ENCODE measurements at places on chromosomes 11 and 22. TPM values are rescaled to one million over a fixed set of nuclear protein-coding genes. Genes with fewer than 3 reads are reported as not detected.

GRCh38 chr11:91926965-91927364, 297.7 kb upstream of the FAT3 start:
- no peak overlapping the region for H3K27ac ChIP-seq
- H3K4me1 ChIP-seq = no peaks in the 10 kb centered on the region
- H3K4me3 ChIP-seq = no peak overlapping the region
- no peak for DNase-seq
- H3K36me3 ChIP-seq = no peaks in the 10 kb centered on the region

DNA sequence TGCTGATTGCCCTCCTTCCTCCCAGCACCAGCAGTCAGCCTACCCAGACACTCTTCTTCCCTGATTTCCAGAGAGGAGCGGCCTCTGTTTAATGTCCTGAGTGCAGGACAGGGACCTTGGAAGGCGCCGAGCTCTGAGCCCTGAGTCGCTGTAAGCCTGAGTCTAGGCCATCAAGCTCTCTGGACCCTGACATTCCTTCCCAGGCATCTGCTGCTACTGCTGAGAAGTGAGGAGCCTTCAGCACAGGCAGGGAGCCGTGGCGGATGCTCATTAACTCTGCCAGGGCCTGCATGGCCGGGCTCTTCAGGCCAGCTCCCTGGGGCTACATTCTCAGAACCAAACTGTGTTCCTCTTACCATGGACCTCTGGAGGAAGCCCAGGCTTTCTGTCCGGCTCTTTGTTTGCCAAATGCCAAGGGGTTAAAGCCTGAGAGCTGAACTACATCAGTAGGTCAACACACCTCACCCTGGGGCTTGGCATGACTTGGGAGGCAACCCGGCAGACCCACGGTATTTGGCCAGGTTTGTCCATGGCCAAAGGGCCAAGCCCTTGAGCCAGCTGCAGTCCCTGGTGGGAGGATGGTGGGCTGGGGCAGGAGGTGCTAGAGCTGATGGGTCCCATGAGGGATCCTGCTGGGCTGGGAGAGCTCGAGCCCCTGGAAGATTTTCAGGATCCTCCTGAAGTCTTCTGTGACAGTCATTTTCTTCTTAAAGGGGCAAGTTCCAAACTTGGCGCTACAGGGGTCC, 721.4 kb downstream of the BRD1 start:
- H3K4me1 ChIP-seq = no peaks in the 10 kb centered on the region
- DNase-seq = no peak
- H3K4me3 ChIP-seq = no peak overlapping the region
- no peaks in the 10 kb centered on the region for H3K36me3 ChIP-seq

DNA sequence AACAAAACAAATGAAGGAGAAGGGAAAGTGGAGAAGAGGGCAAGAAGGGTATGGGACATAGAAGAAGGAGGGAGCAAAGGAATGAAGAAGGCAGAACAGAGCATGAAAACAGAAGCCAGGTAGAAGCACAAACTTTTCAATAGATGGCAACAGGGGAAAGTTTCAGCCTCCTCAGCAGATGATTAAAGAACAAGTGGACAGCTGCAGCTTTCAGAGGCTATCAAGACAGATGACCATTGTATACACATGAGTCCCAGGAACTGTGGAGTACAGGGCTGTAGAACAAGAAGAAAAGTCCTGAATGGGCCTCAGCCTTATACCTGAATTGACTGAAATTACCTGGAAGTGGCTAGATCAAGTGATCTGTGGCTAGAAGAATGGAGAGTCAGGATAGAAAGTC, 62.0 kb upstream of the FIBIN start:
- no peaks in the 10 kb centered on the region for H3K27me3 ChIP-seq
- no peaks in the 10 kb centered on the region for H3K4me1 ChIP-seq
- H3K27ac ChIP-seq = no peak overlapping the region
- H3K4me3 ChIP-seq = no peak overlapping the region
- no peak for DNase-seq
- no peaks in the 10 kb centered on the region for H3K36me3 ChIP-seq

The GGTLC2 gene
- not detected for total RNA-seq

The SLC6A5 gene
- not detected for total RNA-seq

The CBLIF gene
- total RNA-seq = not detected

DNA sequence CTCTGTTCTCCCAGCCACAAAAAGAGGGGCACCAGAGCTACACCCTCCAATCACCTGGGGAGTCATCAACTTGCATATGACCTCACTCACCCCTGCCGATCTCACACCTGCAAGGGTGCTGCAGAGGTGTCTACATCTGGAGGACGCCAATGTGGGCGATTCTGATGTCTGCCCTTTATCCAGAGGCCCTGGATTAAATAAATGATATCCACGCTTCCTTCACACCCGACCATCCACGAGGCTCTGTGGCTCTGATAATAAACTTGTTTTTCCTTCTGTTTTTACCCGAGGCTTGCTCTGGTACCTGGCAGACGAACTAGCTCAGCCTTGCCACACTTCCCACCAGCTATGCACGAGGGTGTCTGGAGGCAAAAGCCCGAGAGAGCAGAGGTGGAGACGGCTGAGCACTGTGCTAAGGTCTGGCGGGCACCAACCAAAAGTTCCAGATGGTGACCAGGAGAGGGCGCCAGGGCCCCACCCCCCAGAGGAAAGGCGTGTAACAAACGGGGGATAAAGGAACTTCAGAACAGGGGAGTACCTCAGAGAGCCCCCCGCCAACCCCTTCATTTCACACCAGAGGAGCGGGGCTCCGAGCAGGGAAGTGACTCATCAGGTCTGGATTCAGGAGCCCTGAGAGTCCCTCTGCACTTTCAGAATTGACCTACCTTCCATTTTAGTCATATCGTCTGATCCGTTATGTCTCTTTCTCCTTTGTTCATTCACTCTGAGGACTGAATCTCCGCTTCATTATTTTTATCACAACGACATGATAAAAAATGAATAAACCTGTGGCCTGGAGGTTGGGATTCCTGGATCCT, 13.5 kb downstream of the SCN3B start:
- H3K4me1 ChIP-seq = no peaks in the 10 kb centered on the region
- peaks cover 16% of the 10 kb centered on the region for H3K27me3 ChIP-seq
- no peak overlapping the region for H3K27ac ChIP-seq
- no peak for DNase-seq
- no peaks in the 10 kb centered on the region for H3K36me3 ChIP-seq
- no peak overlapping the region for H3K4me3 ChIP-seq

GRCh38 chr22:30627471-30627870, 8.1 kb upstream of the SLC35E4 start:
- no peaks in the 10 kb centered on the region for H3K27me3 ChIP-seq
- no peak for DNase-seq
- H3K4me3 ChIP-seq = no peak overlapping the region
- no peaks in the 10 kb centered on the region for H3K36me3 ChIP-seq
- no peak overlapping the region for H3K27ac ChIP-seq

The TRIM64 gene
- total RNA-seq = 0.18 TPM

GRCh38 chr11:65219930-65220213, 38.1 kb downstream of the CAPN1 start:
- DNase-seq = no peak
- no peak overlapping the region for H3K27ac ChIP-seq
- H3K36me3 ChIP-seq = no peaks in the 10 kb centered on the region
- no peak overlapping the region for H3K4me3 ChIP-seq

DNA sequence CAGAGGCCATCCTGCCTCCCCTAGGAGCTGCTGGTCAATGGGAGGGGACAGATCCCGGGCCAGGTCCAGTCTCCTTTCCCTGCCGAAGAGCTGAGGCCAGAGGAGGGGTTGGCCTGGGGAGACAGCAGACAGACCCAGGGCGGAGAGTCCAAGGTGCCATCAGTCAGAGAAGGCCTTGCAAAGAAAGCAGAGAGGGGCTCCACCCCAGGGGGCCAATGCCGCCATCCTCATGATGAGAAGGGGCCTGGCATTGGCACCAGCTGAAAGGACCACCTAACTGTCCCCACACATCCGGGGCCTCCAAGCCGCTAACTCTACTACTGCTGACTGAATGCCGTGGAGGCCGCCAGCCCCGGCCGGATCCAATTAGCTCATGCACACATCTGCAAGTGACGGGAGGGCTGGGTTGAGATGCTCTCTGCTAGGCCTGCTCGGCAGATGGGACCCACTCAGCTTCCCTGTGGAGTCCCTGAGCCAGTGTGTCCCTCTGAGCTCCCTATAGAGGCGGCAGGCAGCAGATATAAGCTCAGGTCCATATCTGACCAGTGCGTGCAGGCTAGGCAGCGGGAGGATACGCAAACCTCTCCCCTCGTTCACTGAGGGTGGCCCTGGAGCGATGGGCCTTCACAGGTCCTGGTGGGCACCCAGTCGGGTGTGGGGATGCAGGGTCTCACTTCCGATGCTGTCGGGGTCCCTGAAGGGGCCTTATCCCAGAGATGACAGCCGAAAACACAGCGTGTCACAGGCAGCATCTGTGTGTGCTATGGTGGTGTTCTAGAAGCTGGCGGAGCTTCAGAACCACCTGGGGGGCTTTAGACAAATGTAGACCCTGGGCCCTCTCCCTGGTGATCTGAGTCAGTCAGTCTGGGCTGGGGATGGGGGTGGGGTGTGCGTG, 183.9 kb downstream of the CTTN start:
- no peak overlapping the region for H3K27ac ChIP-seq
- no peaks in the 10 kb centered on the region for H3K36me3 ChIP-seq
- no peak overlapping the region for H3K4me3 ChIP-seq

- no peaks in the 10 kb centered on the region for H3K36me3 ChIP-seq
- H3K4me3 ChIP-seq = no peak overlapping the region
- H3K27me3 ChIP-seq = peaks cover 9% of the 10 kb centered on the region
- no peak for DNase-seq
- no peak overlapping the region for H3K27ac ChIP-seq
Observed at GRCh38 chr11:8286886-8287285, 23.2 kb upstream of the LMO1 start.

Data from astrocyte (in vitro differentiated cells and primary cell).